GM20000 (cell line): ENCODE measurements at places on chromosomes 7 and 10.

DNA sequence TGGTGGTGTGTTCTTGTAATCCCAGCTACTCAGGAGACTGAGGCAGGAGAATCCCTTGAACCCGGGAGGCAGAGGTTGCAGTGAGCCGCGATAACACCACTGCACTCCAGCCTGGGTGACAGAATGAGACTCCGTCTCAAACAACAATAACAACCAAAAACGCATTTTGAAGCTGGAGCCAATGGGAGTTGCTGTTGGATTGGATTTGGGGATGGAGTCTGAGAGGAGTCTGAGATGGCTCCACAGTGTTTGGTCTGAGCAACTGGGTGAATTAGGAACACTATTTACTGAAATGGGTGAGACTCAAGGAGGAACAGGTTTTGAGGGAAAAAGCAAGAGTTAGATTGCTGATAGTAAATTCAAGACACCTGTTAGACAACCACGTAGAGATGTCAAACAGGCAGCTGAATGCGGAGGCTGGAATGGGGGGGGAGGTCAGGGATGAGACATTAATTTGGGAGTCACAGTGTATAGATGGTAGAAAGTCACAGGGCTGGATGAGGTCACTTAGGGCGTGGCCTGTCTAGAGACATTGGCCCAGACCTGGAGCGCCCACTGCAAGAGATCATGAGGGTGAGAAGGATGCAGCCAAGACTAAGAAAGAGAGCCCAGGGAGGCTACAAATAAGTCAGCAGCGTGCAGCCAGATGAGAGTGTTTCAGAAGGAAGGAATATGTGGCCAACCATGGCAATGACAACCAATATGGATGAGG, 56.4 kb downstream of the CYCS start:
- no peak for DNase-seq

- DNase-seq = no peak
Observed at GRCh38 chr7:76071316-76072242, 23.7 kb downstream of the MDH2 start.

- no peak for DNase-seq
Observed at GRCh38 chr7:106312906-106313305, 28.1 kb upstream of the NAMPT start.

DNA sequence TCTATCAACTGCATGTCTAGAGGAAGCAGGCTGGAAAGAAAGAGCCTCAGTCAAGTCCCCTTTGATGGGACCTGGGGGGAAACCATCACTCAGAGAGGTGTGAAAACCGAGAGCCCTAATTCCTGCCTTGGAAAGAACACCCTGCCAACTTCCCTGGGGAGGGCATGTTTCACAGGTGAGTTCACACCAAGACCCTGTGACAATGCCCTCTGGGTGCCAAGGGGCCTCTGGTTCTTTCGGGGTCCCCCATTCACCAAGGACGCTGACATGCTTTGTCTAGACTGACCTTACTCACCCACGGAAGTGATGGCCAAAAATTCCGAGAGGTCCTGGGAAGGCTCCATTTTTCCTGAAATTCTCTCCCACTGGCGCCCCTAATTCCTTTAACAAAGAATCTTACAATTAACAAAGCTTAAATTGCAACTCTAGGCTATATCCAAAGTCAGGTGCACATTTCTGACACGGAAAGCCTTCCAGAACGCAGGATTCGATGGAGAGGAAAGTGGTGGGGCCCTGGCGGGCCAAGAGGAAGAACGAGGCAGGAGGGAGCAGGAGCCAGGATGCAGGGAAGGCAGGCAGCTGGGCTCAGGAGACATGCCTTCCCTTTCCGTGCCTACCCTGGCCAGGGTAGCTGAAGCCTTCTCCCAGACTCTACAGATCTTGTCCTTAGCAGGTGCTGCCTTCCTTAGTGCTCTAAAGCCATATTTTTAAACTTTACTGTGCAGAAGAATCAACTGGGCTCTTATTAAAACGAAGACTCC, 23.7 kb downstream of the VSTM4 start:
- no peak for DNase-seq

- peak; percentile 94 for DNase-seq
Observed at GRCh38 chr10:62817766-62818425, 1.7 kb upstream of the EGR2 start.

- DNase-seq = peak; percentile 68
Observed at GRCh38 chr7:2757904-2758672, 70.1 kb downstream of the AMZ1 start.
